Diencephalon (tissue), 1 donor: ENCODE measurements at places on chromosomes 5 and 9. TPM values are rescaled to one million over a fixed set of nuclear protein-coding genes. Genes with fewer than 3 reads are reported as not detected.

The TAF11L10 gene
- total RNA-seq: not detected

The GCNT4 gene
- total RNA-seq: 0.92 TPM

The CDHR2 gene
- total RNA-seq: 0.69 TPM

The HMHB1 gene
- not detected for total RNA-seq
